Activated T-cell treated with anti-CD3 and anti-CD28 coated beads, Interleukin-2, amount 50 U/mL, for 4 hours (primary cell): ENCODE measurements at places on chromosomes 13 and 19. TPM values are rescaled to one million over a fixed set of nuclear protein-coding genes. Genes with fewer than 3 reads are reported as not detected.

DNA sequence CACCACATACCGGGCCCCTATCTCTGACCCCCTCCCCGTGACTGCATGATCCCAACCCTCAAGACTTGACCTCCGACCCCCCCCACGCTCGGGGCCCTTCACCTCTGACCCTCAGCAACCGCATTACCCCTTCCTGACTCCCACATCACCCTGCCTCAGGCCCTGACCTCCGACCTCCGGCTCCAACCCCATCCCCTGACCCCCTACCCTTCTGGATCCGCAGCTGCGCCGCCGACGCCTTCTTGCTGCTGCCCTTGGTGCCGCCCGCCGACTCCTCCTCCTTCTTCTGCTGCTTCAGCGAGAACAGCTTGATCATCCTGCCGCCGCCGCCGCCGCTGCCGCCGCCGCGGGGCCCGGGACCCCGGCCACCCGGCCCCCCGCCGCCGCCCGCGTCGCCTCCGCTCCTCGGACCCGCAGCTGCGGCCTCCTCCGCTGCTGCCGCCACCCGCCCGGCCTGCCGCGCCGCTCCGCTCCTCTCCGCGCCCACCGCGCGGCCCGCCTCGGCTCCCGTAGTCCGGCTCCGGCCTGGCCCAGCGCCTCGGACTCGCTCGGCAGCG is at the start of gene UBE2M:
Gene UBE2M (minus strand): TSS at position 546 of the 557 bp plus-strand sequence. CDS start 230 bp downstream, at position 316.
- DNase-seq = peak; percentile 44

- DNase-seq = peak; percentile 17
Observed at GRCh38 chr19:43618921-43619261, 538 bp downstream of the ZNF428 start.

GRCh38 chr13:111371720-111372119 is 51.3 kb downstream of the TEX29 start:
- DNase-seq = no peak

- no peak for DNase-seq
Observed at GRCh38 chr19:42352301-42353259, 27.1 kb downstream of the MEGF8 start.

DNA sequence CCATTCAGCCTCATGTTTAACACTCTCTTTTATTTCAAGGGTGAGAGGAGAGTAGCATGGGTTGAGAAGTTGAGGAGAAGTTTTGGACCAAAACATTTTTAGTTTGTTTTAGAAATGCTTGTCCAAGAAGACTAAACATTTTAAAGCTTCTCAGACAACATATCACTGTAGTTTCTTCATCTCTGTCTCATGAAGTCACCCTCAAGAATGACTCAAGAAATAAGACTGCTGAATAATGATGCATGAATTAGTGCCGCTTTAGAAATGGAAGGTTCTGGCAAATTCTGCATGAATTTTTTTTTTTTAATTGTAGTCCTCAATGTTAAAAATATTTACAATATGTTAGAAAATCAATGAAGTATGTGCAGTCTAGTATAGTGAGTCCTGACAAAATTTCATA is 422.7 kb upstream of the ARGLU1 start:
- DNase-seq = no peak

DNA sequence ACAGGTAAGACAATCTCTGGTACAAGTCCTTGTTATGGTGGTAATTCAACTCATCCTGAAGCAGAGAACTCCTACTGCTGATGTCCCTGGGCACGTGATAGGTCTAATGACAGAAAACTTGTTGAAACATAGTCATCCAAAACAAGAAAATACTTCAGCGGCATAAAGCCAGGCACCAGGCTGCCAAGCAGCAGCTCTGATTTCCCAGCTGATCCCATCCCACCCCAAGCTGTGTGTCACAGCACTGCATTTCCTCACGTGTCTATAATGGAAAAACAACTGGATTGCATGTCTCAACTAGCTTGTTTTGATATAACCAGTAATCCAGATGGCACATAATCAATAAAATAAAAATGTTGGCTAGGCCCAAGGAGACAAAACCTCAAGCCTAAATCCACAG is 64.8 kb downstream of the MIPEP start:
- DNase-seq = no peak

DNA sequence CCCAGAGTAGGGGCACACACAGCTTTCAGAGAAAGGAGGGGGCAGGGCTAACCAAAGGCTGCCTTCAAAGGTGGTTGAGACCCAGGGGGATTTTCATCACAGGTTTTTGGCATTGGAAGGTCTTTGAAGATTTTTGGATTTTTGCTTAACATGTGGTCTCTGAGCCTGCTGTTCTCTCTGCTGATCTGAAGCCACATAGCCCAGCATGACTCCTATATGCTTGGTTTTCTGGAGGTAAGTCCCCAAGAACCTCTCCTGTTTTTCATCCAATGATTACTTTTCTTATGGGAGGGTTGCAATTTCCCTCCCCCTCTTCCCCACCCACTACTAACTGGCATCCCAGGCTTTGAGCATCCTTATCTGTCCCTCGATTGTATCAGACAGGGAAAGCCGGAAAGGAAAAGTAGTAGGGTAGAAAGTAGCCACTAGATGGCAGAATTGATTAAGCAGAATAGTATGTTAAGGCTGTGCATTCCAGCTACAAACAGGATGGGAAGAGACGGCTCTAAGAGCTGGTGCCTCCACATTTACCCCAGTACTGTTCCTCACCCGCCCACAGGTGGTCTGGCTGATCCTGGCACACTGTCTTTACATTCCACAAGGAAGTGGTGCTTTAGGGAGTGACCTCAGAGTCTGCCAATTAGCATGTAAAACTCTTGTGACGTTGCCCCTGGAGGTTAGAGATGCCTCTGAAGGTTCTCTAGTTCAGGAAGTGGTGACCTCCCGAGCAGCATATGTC is 218.9 kb upstream of the EDNRB start:
- no peak for DNase-seq

GRCh38 chr19:17282488-17283125 is 906 bp downstream of the ANKLE1 start:
- DNase-seq = peak; percentile 73

- no peak for DNase-seq
Observed at GRCh38 chr19:13036366-13036976, 41.2 kb downstream of the NFIX start.

- DNase-seq = no peak
Observed at GRCh38 chr19:38812009-38812840, 520 bp downstream of the LGALS4 start.

- no peak for DNase-seq
Observed at GRCh38 chr13:96415831-96416385, 326.0 kb downstream of the HS6ST3 start.

- DNase-seq = no peak
Observed at GRCh38 chr13:36310417-36311108, 12.9 kb upstream of the CCDC169 start.

DNA sequence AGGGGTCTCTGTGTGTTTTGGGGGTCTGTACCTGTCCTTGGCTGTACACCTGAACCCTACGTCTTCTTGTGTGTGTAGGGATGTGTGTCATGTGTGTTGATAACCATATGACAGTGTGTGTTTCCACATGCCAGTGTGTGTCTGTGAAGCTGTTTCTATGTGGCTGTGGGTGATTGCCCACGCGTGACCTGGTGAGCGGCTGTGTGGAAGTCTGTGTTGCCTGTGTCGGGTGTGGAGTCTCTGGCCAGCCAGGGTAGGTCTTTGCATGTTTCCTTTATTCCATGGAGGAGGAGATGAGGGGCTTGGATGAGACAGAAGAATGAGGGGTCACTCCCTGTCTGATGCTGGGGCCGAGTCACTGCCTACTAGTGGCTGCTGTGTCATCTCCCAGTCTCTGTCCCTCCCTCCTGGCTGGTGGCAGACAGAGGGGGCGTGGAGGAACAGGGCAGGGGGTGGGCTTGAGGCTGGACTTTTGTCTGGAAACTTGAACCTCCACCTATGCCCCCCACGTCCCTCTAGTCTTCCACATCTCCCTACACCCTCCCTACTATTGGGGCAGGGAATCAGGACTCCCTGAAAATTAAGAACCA is 2.8 kb upstream of the FOSB start:
- DNase-seq = no peak

- no peak for DNase-seq
Observed at GRCh38 chr13:106172176-106172905, 363.1 kb downstream of the EFNB2 start.

GRCh38 chr19:39833160-39833463 is 850 bp downstream of the DYRK1B start:
- DNase-seq = no peak

- no peak for DNase-seq
Observed at GRCh38 chr13:24275041-24275440, 34.3 kb upstream of the C1QTNF9 start.

DNA sequence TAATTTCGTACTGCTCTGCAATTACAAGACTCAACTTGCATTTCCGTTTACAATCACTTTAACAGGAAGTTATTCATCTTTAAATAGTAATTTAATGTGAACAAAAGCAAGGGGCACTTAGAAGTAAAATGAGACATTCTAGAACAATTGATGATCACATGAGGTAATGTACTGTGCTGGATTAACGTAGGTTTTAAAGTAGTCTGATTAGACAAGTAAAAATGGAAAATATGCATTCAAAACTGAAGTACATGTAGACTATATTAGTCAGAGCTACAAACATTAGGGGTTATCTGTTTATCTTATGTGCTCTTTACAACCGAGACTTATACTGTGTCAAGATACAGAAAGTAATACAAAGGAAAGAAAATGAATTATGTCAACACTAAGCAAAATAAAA is 1528.0 kb downstream of the SLITRK5 start:
- no peak for DNase-seq

GRCh38 chr13:76596216-76596615 is 290.0 kb downstream of the KCTD12 start:
- DNase-seq = no peak

DNA sequence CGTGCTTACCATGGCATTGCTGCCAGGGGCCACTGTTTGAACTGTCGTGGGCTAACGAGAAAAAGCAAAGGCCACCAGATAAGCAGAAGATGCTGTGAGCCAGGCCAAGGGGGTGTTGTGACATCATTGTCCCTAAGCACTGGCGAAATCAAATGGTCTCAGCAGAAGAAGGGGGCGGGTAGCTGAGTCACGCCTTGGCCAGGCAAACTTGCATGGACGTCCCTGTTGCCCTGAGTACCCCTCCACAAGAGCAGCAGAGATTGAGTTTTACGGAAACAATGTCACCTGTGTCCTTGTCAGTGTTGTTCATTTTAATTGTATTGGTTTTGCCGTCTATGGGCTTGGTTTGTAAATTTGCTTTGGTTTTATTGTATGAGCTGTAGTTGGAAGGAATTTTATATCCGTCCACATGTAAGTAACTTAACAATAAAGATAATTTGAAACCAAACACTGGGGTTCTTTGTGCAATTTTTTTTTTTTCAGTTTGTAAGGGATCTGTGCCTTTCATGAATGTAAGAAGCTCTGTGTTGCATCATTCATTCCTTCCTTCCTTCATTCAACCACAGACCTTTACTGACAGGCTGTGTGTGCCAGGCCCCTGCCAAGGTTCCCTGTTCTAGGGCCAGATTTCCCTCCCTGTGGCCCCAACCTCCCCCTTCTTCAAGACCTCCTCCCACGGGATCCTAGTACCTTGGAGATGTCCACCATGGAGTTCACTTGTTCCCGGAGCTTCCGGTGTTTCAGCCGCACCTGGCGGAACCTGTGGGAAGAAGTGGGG is 12.3 kb downstream of the KCNN4 start:
- no peak for DNase-seq

GRCh38 chr19:55440411-55441105 is 2.5 kb downstream of the SHISA7 start:
- DNase-seq = no peak

DNA sequence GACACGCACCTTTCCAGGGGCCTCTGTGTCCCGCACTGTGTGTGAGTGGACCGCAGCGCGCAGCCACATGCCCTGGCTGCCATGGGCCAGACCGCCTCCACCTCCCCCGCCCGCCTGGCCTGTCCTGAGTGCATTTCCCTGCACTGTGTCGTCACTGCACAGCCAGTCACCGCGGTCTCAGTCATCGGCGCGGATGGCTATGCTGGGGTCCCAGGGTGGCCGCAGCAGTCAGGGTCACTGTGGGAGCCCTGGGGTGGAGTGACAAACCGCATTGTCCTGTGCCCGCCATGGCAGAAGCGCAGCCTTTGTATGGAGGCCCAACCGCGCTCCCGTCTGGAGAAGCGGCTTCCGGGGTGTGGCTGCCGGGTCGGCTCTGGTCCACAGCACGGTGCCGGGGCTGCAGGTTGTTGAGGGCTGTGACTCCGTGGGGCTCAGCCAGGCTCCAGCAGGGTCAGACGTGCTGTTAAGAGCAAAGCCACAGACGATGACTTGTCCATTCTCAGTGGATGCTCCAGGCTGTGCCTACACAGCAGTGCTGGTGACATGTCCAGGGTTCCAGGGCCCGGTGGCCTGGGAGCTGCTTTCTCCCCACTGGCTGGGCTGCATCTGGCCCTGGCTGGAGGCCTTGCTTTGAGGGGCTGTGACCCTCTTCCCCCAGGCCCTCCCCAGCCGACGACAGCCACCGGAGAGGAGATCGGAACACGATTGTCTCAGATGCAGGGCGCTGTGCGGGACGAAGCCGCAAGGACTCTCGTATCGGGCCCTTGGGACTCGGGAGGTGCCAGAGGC is 6.3 kb upstream of the NDUFS7 start:
- DNase-seq = no peak

GRCh38 chr13:28320884-28321574 is 173.9 kb downstream of the FLT1 start:
- no peak for DNase-seq

DNA sequence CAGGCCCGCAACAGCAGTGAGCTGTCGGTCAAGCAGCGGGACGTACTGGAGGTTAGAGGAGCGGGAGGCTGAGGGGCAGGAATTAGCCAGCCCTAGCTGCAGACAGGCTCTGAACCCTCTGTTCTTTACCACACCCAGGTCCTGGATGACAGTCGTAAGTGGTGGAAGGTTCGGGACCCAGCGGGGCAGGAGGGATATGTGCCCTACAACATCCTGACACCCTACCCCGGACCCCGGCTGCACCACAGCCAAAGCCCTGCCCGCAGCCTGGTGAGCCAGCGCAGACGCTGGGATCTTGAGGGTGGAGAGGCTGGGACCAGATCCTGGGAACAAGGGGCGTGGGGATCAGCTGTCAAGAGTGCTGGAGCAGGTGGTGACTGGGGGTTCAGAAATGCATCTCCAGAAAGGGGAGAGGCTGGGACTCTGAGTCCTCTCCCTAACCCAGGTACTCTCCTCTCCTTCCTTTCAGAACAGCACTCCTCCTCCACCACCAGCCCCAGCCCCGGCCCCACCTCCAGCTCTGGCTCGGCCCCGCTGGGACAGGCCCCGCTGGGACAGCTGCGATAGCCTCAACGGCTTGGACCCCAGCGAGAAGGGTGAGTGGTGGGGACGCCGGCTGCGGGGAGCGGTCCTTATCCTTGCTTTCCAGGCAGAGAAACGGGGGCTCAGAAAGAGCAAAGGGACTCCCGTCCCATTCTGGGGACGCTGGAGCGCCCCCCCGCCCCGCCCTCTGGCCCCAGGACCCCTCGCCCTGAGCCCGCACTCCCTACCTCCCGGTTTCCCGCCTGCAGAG is 10.4 kb downstream of the EPS8L1 start:
- DNase-seq = no peak

- no peak for DNase-seq
Observed at GRCh38 chr19:52742516-52742915, 7.7 kb upstream of the ZNF611 start.

The NLRP9 gene
- total RNA-seq = not detected

The ZNF491 gene
- total RNA-seq = 0.16 TPM

The C1QTNF9 gene
- total RNA-seq = not detected

The POSTN gene
- total RNA-seq = not detected

The ACER1 gene
- 0.22 TPM for total RNA-seq

The PODNL1 gene
- 0.08 TPM for total RNA-seq
